ENCODE measurements at places on chromosomes 11 and 22.

DNA sequence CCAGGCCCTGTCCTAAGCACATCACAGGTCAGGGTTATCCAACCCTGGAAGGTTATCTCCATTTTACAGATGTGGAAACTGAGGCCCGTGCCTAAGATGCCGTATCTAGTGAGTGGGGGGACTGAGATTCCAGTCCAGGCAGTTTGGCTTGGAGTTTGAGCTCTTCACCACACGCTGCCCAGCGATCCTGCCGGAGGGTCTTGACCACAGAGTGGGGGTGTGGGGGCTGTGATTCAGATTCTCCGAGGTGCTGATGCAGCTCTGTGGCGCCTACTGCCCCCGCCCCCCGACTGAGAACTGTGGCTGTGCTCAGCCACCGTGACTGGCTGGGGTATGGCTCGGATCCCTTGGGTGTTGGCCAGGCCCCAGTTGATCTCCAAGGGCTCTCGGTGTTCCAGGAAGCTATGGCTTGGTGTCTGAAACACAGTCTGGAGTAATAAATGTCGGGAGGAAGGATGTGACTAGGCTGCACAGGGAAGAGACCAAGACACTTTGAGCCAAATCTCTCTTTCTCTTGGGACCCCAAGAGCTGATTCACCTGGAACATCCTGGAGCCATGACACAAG is 60.6 kb upstream of the RASD2 start:
- H3K4me1 ChIP-seq: peaks cover 29% of the 10 kb centered on the region
- no peak overlapping the region for H3K27ac ChIP-seq

DNA sequence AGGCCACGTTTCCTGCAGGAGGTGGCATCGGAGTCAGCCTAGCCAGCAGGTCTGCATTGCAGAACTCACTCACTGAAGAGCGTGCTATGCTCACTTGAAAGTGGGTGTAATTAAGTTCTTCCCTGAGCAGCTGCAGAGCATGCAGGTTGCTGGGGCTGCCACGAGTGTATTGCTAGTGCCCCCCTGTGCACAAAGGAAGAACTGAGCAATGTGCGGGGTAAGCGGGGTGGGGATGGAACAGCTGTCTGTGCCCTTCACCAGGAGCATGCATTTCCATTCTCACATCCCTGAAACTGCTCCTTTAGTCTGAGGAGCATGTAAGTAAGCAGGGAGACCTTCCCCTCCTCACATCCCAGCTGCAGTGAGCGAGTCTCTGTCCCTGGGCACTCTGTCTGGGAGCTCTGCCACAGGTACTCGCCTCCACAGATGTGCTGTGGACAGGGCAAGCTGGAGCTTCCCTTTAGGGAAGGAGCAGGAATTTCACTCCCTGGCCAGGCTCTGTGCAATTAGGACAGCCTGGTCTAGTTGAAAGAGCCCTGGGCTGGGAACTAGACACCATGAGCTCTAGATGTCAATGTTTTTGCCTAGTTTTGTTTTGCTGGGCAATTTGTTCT is 1031.8 kb downstream of the NTM start:
- H3K4me3 ChIP-seq: no peak overlapping the region
- H3K4me1 ChIP-seq: peaks cover 2% of the 10 kb centered on the region
- H3K27me3 ChIP-seq: peaks cover 26% of the 10 kb centered on the region

GRCh38 chr11:61749591-61750217 is 2.7 kb upstream of the MYRF start:
- H3K4me1 ChIP-seq: peaks cover 55% of the 10 kb centered on the region
- DNase-seq: no peak
- no peak overlapping the region for H3K4me3 ChIP-seq
- H3K36me3 ChIP-seq: no peaks in the 10 kb centered on the region
- no peak overlapping the region for H3K27ac ChIP-seq

GRCh38 chr11:27395556-27396258 is 32.7 kb upstream of the CCDC34 start:
- H3K4me1 ChIP-seq: peaks cover 9% of the 10 kb centered on the region
- no peaks in the 10 kb centered on the region for H3K36me3 ChIP-seq
- H3K27me3 ChIP-seq: no peaks in the 10 kb centered on the region

DNA sequence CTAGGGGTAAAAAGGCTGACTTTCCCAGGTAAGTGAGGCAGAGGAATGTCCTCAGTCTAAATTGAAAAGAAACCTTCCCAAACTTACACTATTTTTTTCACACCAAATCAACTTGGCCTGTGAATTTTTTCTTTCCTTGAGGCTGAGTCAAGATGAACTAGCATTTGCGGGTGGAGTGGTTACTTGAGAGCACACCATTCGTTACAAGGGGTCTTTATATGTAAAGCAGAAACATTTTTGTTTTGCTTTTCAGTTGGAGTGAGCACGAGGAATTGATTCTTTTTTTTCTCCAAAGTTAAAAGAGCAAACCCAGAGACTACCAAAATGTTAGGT is 36.4 kb downstream of the MAML2 start:
- no peaks in the 10 kb centered on the region for H3K36me3 ChIP-seq
- H3K4me3 ChIP-seq: peak overlapping the region; percentile 73
- H3K4me1 ChIP-seq: peaks cover 5% of the 10 kb centered on the region

DNA sequence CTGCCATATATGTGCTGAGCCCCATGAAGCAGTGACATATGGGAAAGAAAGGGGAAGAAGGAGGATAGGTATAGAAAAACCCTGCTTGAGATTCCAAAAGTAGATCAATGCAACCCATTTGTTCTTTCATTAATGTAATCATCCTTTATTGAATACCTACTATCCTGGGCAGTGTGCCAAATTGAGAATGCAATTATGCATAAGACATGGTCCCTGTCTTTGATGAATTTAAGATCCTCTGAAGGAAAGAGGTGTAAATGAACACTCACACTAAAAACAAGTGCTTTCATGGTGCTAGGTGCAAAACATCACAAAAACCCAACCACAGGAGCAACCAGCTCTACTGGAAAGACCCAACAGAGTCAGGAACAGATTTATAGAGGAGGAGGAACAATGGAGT is 29.7 kb downstream of the FLI1 start:
- no peak overlapping the region for H3K27ac ChIP-seq
- no peaks in the 10 kb centered on the region for H3K4me1 ChIP-seq
- H3K36me3 ChIP-seq: no peaks in the 10 kb centered on the region
- no peak overlapping the region for H3K4me3 ChIP-seq

- H3K27me3 ChIP-seq: no peaks in the 10 kb centered on the region
- no peak for DNase-seq
- H3K4me3 ChIP-seq: no peak overlapping the region
Observed at GRCh38 chr22:48428631-48429371, 1398.9 kb downstream of the BRD1 start.

- peak overlapping the region; percentile 85 for H3K4me3 ChIP-seq
- peaks cover 39% of the 10 kb centered on the region for H3K4me1 ChIP-seq
- H3K27ac ChIP-seq: no peak overlapping the region
- H3K27me3 ChIP-seq: peaks cover 36% of the 10 kb centered on the region
Observed at GRCh38 chr11:76234021-76234415, 27.7 kb upstream of the WNT11 start.

Measured in mesenchymal stem cell (in vitro differentiated cells and primary cell).